ENCODE measurements at places on chromosomes 12 and 14.
A peak's percentile ranks its signal among the peaks of the same experiment; 100 is the strongest.

DNA sequence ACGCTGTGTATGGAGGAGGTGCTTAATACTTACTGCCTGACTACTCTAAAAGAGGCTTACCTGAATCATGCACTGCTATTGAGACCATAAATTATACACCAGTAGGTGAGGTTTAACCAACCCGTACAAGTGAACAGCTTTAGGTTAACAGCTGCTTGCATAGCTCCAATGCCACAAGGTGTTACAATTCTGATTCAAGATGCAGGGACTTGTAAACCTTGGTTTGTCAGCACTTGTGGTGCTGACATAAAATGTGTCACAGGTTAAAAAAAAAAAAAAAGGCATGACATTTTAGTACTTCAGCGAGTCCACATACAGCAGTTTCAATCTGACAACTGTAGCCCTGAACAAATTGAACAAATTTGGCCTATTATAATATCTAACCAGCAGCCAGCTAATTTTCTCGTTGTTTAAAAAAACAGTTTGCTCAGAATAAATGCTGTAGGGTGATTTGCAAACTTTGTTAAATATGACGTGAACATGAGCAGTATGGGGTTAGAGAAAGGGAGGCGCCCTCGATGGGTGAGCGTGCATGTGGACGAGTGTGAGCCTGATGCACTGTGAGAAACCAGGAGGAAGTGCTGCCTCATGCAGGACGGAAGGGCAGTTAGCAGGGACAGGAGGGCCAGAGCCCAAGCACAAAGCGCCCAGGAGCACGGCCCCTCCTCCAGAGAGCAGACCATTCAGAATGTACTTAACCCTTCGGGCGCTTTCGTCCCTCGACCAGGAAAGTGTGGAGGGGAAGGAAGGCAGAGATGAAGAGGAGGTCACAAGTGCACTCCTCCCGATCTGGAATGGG, 44.7 kb downstream of the TCHP start:
- no peak for DNase-seq

- no peak for DNase-seq
These were observed 88.3 kb upstream of the AMN1 start for GRCh38 chr12:31817120-31817519.

GRCh38 chr14:52661314-52661713, 34.0 kb downstream of the ERO1A start:
- peak; percentile 12 for DNase-seq

GRCh38 chr12:25845415-25845814, 113.1 kb upstream of the RASSF8 start:
- no peak for DNase-seq

- no peak for DNase-seq
These were observed at the start of gene ARID4A for GRCh38 chr14:58298477-58299400. Gene ARID4A (plus strand): TSS chr14:58298555. CDS start chr14:58299855, 1,300 bp downstream.

GRCh38 chr14:31992011-31992447, 85.1 kb upstream of the ARHGAP5 start:
- DNase-seq, result no peak

DNA sequence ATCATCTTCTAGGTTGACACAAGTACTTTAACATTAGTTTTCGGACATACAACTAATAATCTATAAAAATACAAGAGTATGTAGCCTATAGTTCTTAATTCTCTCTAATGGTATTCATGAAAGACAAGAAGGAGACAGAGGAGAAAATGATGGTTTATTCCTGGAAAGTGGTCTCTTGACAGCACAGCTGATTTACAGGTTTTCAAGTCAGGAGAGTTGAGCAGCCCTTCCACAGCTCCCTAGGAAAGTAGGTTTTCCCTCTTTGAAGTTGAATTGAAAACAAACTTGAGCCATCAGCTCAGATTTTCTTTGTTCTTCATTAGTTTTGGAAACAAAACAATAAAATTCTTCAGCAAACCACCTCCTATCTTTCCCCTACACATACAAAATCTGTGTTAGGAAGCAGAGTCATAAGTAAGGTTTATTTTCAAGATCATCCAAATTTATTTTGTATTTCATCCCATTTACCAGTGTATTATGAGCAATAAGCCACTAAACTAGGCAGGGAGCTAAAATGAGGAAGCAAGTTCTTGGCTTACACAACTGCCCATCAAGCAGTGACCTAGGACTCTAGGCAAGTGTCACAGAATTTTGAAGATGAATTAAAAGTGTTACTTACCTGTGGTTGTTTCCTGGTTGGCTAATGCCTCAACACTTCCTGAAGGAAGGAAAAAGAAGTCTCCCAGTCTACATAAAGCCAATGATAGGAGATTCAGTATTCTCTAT, 357.0 kb downstream of the BCAT1 start:
- no peak for DNase-seq

DNA sequence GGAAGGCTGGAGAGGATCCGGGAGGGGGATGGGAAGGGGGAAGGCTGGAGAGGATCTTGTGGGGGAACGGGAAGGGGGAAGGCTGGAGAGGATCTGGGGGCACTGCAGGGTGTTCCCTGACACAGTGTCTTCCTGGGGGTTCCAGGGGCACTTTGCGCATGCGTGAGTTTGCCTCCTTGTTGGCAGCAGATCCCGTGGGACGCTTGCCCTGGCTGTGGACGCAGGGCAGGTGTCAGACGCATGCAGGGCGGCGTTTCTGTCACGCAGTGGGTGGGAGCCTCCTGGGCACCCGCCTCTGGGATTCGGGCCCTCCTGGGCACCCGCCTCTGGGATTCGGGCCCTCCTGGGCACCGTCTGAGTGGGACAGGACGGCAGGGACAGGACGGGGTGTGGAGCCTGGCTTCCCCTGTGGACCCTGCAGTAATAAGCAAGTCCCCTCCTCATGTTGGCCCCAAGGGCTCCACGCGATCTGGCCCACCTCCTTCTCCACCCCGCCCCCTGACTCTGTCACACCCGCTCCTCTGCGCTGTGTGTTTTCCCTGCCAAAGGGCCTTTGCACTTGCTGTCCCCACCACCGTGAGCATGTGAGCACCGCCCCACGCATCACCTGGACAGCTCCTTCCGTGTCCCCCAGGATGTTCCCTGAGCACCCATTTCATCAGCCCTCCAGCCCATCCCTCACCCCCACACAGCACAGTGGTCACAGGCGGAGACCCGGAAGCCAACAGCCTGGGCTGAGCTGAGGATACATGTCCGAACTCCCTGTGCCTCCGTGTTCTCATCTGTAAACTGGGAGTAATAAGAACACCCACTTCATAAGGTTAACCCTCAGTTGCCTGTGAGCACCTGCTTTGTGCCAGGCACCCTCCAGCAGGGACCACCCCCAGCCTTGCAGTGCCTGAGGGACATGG, 4.4 kb downstream of the MMP17 start:
- DNase-seq, result no peak

DNA sequence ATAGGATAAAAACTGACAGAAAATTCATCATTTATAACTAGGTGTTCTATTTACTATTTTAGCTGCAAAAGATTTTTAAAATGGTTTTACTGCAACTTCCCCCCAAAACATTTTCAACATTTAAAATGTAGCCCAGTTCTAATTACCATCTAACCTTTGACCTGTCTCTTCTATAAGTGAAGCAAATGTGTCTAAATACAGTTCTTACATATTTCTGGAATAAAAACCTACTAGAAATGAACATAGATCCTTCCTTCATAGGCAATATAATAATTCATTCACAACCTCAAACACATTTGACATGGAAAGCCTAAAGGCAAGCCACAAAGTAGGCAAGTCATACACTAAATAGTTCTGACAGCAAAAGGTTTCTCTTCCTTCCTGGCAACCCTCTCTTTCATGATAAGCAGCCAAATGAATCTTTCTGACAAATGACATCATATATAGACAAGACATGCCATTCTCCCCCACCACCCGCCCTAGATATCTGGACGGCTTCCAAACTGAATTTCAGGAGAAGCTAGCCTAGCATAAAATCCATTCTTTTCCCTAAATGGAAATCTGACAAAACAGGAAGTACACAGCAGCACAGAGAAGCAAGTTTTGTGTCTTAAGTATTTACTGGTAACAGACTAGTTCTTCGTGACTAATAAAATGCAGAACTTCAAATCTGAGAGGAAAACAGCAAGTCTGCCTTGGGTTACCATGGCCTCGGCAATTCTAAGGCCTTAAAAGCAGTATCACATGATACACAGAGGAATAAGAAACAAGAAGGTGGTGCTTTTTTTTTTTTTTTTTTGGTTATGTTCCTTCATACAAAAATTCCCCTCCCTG, 17.2 kb upstream of the ARID4A start:
- no peak for DNase-seq

- DNase-seq, result no peak
These were observed 67.0 kb downstream of the ANKRD9 start for GRCh38 chr14:102442241-102443211.

DNA sequence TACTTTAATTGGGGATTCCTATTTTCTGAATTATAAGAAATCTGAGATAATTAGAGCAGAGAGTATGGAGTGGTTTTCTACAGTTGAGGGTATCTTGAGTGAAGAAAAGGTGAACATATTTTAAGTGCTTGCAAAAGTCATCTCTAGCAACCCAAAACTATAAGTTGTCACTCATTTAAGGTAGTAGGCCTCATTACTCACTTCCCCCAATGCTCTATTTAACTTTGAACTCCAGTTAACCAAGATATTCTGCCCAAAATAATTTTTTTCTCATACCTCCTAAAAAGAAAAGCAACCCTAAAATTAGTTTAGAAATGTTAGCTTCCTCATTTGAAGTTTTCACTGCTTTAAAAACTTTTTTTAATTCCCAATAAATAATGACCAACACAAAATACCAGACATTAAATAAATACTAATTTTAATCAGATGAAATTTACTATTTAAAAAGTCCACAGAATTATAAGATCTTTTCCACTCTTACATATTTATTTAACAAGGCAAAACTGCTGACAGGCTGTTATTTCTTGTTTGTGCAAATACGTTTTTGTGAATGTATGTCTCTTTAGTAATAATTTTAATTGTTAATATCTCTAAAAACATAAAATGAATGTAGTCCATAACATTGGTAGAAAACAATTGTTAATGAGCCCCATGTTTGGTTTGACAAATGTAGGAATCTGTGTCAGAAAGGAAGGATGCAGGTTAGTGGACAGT, 47.8 kb downstream of the VRK1 start:
- DNase-seq, result no peak

GRCh38 chr14:104387022-104388010, 192.2 kb upstream of the C14orf180 start:
- DNase-seq, result no peak

DNA sequence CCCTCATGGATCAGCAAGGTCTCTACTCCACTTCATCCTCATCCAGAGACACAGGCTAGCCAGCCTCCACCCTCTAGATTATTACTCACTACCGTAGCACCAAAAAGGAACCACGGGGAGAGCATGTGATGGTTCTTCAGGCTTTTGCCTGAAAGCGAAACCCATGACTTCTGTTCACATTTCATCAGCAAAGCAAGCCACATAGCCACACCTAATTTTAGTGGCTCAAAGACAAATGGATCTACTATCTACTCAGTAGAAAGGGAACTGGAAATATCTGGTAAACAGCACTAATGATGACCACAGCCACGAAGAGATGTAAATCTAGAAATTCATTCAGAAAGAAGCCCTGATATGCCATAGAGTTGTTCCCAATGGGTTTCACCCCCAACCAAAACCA, 51.4 kb downstream of the VCPKMT start:
- DNase-seq, result no peak

DNA sequence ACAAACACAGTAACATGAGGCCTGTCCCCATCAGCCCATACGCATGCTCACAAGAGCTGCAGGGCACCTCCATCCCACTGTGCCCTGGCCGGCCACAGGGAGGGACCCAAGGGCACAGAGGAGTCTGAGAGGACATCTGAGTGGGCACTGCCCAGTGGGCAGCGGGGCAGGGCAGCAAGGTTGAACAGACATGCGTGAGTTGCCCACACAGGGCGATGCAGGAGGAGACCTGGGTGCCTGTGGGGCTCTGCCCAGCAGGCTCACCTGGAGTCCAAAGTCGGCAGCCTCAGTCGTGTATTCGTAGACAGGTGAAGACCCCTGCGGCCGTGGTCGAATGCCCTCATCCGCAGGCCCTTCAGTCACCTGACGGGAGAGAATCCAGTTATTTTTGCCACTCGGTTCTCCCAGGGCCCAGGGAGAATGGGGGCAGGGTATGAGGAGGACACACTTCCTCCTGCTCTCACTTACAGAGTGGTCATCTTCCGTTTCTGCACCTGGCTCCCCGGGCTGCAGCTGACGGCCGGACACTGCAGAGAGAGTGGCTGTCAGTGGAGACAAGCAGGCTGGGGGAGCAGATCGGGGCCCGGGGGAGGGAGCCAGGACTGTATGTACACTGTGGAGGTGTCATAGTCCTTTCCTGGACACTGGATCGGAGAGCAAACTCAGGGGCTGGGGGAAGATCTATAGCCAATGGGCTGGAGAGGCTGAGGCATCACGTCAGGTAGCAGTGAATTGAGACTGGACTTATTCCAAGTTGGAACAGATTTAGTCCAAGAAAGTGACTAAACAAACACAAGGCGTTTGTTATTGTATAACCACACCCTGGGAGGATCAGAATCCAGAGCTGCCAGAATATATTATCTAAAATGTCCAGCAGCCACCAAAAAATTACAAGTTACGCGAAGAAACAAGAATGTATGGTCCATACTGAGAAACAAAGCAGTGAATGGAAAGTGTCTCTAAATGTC, 20.7 kb downstream of the AHNAK2 start:
- no peak for DNase-seq

GRCh38 chr12:100801320-100801719, 6.7 kb downstream of the ANO4 start:
- DNase-seq, result no peak

DNA sequence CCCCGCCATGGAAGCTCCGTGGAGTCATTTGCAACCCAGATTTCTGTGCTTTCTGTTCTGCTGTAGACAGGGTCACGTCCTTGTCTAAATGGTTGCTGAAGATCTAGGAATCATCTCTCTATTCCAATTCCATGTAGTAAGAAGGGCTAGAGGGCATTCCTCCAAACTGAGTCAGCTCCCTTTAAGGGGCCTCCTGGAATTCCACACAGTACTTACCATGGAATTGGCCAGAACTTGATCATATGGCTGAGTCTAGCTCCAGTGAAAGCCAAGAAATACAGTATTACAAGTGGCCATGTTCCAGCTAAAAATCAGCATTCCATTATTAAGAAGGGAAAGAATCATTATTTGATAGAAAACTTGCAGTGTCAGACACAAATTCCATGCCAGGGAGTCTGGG, 171.9 kb downstream of the PRKCH start:
- no peak for DNase-seq

- DNase-seq, result no peak
These were observed 127.2 kb upstream of the LHX5 start for GRCh38 chr12:113598815-113599406.

GRCh38 chr14:51979088-51979709, 10.1 kb upstream of the RTRAF start:
- peak; percentile 53 for DNase-seq

GRCh38 chr12:110536834-110537604, 34.9 kb downstream of the RAD9B start:
- DNase-seq, result no peak

DNA sequence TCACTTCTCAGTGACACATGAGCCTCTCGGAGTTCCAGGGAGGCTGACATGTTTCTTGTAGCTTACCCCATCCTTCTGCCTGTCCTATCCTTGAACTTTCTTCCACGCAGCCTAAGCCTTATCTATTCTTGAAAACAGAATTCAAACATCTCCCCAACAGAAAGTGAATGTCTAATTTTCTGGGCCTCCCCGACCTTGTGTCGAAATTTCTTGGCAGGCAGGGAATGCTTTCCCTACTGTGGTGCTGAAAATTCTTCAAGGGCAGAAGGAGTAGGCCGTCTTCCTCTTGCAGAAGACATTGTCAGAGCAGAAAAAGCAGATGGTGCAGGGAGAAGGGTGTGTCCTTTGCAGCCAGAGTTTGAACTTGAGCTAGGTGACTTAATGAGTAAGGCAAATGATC, 63.0 kb upstream of the TCL1B start:
- no peak for DNase-seq

GRCh38 chr14:64730681-64731080, 26.5 kb downstream of the PLEKHG3 start:
- DNase-seq, result no peak

GRCh38 chr14:68140076-68140741, 320.6 kb downstream of the RAD51B start:
- no peak for DNase-seq
